ENCODE measurements at places on chromosomes 13 and 19. TPM values are rescaled to one million over a fixed set of nuclear protein-coding genes. Genes with fewer than 3 reads are reported as not detected.

The ZNF253 gene
- 36.8 TPM for total RNA-seq

The ZNF227 gene
- 57.0 TPM for total RNA-seq

The ACP5 gene
- 13.8 TPM for total RNA-seq

The PLVAP gene
- not detected for total RNA-seq

The SHISA7 gene
- total RNA-seq = not detected

DNA sequence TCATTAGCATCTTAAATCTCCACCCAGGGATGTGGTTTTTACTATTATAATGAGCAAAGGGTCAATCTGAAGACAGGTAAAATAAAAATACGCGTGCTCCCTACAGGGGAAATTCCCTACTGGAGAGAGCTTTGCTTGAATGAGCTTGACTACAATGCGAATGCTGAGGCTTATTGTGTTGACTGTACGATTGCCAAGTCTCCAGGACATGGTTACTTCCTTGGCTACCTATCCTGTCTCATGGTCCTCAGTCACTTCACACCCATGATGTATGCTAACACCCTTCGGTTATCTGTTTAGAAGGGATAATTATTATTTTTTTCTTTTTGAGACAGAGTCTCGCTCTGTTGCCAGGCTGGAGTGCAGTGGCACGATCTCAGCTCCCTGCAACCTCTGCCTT is 61.7 kb downstream of the ZNF627 start:
- H3K4me1 ChIP-seq = no peaks in the 10 kb centered on the region
- DNase-seq = no peak
- peaks cover 2% of the 10 kb centered on the region for H3K36me3 ChIP-seq
- H3K27me3 ChIP-seq = peaks cover 8% of the 10 kb centered on the region

DNA sequence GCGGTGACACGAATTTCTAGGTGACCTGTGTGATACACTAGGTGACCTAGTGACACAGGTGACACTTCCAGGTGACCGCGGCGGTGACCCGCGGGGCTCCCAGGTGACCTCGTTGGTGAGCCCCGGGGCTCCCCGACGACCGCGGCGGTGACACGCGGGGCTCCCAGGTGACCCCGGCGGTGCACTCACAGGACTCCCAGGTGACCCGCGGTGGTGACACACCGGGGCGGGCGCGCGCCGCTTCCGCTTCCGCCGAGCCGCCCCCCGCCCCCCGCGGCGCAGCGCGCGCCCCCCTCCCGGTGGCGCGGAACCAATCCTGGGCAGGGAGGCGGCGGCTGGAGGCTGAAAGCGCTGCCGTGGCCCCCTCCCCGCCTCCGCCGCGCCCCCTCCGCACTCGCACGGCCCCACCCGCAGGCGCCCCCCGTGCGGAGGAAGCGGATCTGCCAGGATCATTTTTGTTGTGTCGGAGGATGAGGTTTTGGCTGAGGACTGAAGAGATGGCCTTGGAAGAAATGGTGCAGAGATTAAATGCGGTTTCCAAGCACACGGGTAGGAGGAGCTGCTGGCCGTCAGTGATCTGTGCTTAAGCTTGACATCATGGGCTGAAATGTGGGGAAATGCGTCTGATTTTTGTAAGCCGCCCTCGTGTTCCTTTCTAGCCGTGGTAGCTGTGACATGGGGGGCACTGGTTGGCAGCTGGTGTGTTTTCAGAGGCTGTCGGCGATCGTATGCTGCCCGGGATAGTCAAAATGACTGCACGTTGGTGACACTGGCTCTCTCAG is at the start of gene MCF2L:
Gene MCF2L, plus strand, starts transcription at position 305 of the 782 bp plus-strand sequence. Its CDS starts 166 bp downstream, at position 471.
- H3K4me1 ChIP-seq = peaks cover 66% of the 10 kb centered on the region
- peaks cover 2% of the 10 kb centered on the region for H3K36me3 ChIP-seq

DNA sequence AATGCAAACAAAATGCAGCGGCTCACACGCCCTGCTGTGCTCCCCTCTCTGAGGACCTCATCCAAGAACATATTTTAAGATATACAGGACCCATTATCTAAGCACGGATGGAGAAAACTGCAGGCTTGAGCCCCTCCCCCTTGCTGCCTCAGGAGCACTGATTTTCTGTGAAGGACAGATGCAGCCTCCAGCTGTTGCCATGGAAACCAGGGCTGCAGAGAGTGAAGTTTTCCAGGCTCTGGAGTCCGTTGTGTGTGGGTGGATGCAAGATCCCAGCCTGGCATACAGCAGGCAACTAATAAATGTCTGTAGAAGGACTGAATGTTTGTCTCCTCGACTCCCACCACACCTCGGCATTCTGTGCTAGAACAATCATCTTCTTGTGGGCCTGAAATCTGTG is 105.6 kb upstream of the PEG3 start:
- H3K4me3 ChIP-seq = no peak overlapping the region
- no peaks in the 10 kb centered on the region for H3K4me1 ChIP-seq
- peaks cover 10% of the 10 kb centered on the region for H3K36me3 ChIP-seq
- H3K27ac ChIP-seq = no peak overlapping the region

- DNase-seq = no peak
- H3K36me3 ChIP-seq = peaks cover 5% of the 10 kb centered on the region
- H3K4me3 ChIP-seq = no peak overlapping the region
- H3K27ac ChIP-seq = no peak overlapping the region
- peaks cover 28% of the 10 kb centered on the region for H3K4me1 ChIP-seq
- no peaks in the 10 kb centered on the region for H3K27me3 ChIP-seq
Observed at GRCh38 chr13:97445522-97446187, 11.7 kb downstream of the RAP2A start.

DNA sequence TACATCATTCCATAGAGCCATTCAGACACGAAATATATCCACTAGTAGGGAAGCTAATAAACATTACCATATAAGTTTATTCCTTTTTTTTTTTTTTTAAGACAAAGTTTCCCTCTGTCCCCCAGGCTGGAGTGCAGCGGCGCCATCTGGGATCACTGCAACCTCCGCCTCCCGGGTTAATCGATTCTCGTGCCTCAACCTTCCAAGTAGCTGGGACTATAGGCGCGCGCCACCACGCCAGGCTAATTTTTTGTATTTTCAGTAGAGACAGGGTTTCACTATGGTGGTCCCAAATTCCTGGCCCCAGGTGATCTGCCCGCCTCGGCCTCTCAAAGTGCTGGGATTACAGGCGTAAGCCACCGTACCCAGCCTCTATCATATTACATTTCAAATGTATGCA is 612 bp upstream of the ZNF154 start:
- DNase-seq = no peak
- H3K27me3 ChIP-seq = no peaks in the 10 kb centered on the region
- peaks cover 6% of the 10 kb centered on the region for H3K4me1 ChIP-seq
- peak overlapping the region; percentile 85 for H3K4me3 ChIP-seq
- peak overlapping the region; percentile 100 for H3K27ac ChIP-seq
- peaks cover 61% of the 10 kb centered on the region for H3K36me3 ChIP-seq

DNA sequence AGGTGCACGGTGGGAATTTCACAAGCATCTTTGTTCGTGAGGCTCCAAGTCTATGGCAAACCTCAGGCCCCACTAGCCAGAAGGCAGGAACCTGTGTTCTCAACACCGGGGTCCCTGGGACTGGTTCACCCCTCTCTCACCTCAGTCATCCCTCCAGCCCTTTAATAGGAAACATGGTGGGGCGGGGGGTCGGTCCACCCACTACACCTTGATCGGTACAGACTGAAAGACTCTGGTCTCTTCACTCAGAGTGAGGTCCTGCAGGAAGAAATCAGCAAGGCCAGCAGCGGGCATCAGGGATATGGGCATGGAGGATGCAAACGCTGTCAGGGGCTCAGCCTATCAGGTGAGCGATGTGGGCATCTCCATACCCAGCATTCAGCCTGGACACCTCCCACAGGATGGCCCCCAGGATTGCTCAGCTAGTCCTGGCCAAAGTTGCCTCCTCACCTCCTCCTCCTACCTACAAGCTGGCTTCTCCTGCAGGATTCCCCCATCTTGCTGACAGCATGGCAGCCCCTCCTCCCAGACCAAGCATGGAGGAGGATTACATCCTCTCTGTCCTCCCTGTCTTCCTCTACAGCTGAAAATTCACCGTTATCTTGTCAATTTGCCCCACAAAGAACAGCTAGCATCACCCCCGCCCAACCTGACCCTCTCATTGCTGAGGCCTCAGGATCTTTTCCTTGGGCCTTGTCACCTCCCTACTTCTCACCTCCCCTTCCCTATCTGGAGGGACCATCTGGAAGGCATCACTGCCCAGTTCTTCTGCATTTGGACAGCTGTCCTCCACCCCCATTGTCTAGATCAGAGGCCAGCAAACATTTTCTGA is 37.3 kb upstream of the CD33 start:
- peaks cover 34% of the 10 kb centered on the region for H3K27me3 ChIP-seq
- peaks cover 2% of the 10 kb centered on the region for H3K4me1 ChIP-seq

DNA sequence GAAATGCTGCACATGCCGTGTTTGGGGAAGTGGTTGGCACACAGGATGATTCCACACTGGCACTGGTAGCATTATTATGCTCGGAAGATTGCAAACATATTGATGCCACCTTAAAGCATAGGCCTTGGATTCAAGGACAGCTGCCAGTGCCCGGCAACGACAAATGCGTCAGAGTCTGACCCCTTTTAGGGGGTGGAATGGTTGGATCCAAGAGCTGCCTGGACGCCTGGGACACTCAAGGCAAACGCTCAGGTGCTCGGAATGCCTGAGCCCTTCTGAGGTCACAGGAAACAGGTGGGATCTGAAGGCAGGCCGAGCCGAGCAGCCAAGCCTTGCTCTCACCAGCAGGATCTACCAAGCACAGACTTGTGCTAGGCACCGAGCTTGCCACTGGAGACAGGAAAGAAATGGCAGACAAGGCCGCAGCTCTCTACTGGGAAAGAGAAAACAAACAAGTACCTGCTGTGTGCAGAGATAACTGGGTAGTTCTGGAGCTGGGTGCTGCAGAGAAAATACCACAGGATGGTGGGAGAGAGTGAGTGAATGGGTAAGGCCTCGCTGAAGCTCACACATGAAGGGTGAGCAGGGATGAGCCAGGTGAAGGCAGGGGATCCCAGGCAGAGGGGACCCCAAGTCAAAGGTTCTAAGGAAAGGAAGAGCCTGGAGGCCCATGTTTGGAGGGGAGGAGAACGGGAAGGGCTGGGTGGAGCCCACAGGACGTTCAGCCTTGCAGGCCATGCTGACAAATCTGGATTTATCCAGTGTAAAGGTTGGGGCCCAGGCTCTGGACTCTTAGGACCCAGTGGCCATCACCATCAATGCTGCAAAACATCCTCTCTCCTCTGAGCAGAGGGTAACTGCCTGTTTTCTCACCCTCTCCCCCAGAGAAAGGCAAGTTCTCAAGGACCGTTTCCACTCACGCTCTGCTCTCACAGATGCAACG is 9.2 kb downstream of the RANBP3 start:
- no peak for DNase-seq
- peaks cover 46% of the 10 kb centered on the region for H3K4me1 ChIP-seq
- H3K36me3 ChIP-seq = no peaks in the 10 kb centered on the region
- peak overlapping the region; percentile 61 for H3K4me3 ChIP-seq

GRCh38 chr19:8050274-8051096 is 2.1 kb upstream of the CCL25 start:
- H3K36me3 ChIP-seq = no peaks in the 10 kb centered on the region
- peak overlapping the region; percentile 61 for H3K27ac ChIP-seq
- peak overlapping the region; percentile 84 for H3K4me3 ChIP-seq
- peak; percentile 77 for DNase-seq
- peaks cover 3% of the 10 kb centered on the region for H3K27me3 ChIP-seq
- peaks cover 27% of the 10 kb centered on the region for H3K4me1 ChIP-seq

DNA sequence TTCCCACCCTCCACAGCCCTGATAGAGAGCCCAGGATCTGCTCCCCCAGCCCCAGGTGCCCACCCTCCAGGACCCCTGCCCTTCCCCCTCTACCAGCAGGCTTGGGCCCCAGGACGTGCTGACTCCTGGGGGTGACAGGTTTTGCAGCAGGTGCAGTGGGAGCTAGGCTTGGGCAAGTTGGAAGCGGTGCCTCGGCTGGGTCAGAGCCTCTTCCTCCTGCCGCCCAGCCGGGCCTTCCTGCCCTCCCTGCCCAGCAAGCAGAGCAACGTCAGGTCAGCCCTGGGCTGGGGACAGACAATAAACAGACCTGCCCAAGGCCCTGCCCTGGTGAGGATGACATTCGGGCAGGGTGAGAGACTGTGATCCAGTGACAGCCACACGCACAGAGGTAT is 9.2 kb upstream of the NCCRP1 start:
- no peak overlapping the region for H3K4me3 ChIP-seq
- peaks cover 2% of the 10 kb centered on the region for H3K4me1 ChIP-seq
- peaks cover 10% of the 10 kb centered on the region for H3K27me3 ChIP-seq
- no peak for DNase-seq
- H3K36me3 ChIP-seq = no peaks in the 10 kb centered on the region
- H3K27ac ChIP-seq = no peak overlapping the region

DNA sequence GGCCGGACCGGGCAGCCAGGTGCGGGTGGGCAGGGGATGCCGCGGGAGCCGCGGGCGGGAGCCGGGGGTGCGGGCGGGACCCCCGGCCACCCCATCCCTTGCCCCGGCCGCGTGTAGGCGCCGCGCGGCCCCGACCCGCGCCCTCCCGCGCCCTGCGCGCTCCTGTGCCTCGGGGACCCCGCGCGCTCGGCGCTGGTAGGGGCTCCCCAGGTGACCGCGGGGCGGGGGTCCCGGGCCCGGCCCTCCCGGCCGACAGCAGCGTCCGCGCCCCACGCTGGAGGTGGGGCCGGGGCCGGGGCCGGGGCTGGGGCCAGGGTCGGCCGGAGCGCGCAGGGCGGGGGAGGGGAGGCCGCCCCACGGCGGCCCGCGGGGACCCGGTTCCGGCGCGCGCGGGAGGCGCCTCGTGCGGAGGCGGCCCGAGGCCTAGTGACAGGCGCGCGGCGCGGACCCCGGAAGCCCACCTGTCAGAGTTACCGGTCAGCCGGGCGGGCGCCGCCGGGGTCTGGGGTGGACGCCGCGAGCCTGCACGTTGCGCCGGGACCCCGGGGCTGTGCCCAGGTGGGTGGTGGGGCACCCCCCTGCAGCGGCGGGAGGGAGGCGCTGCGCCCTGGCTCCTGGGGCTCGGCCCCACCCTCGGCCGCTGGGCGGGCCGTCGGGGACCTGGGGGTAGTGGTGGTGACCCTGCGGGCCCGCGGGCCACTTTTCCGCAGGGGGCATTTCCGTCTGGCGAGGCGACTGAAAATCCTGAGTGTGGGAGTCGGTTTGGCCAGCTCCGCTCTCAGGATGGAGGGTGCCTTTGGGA is 518 bp downstream of the TFDP1 start:
- peaks cover 35% of the 10 kb centered on the region for H3K4me1 ChIP-seq
- no peaks in the 10 kb centered on the region for H3K27me3 ChIP-seq
- DNase-seq = no peak
- H3K27ac ChIP-seq = peak overlapping the region; percentile 47
- H3K36me3 ChIP-seq = peaks cover under 1% of the 10 kb centered on the region

DNA sequence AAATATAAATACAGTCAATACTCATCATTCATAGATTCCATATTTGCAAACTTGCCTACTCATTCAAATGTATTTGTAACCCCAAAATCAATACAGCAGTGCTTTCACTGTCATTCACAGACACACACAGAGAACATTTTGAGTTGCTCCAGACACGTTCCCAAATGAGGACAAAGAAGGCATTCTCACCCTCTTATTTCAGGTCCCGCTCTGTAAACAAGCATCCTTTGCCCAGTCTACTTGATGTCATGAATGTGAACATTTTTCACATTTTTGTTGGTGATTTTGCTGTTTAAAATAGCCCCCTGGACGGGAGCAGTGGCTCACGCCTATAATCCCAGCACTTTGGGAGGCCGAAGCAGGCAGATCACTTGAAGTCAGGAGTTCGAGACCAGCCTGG is 15.5 kb downstream of the C19orf47 start:
- H3K27ac ChIP-seq = no peak overlapping the region
- H3K4me3 ChIP-seq = no peak overlapping the region
- no peak for DNase-seq
- H3K36me3 ChIP-seq = peaks cover 13% of the 10 kb centered on the region
- H3K27me3 ChIP-seq = no peaks in the 10 kb centered on the region
- H3K4me1 ChIP-seq = no peaks in the 10 kb centered on the region
